ENCODE measurements at places on chromosomes 7 and 10.
A peak's percentile ranks its signal among the peaks of the same experiment; 100 is the strongest.

GRCh38 chr7:91353848-91354247 lies 89.6 kb downstream of the FZD1 start:
- DNase-seq: no peak

- DNase-seq: peak; percentile 25
Measured at GRCh38 chr10:5666008-5666840, at the start of gene ASB13. Gene ASB13, minus strand, starts transcription at chr10:5666595. Its CDS starts 44 bp downstream, at chr10:5666551.

- DNase-seq: no peak
Measured at GRCh38 chr7:99078416-99078815, 65.5 kb downstream of the SMURF1 start.

DNA sequence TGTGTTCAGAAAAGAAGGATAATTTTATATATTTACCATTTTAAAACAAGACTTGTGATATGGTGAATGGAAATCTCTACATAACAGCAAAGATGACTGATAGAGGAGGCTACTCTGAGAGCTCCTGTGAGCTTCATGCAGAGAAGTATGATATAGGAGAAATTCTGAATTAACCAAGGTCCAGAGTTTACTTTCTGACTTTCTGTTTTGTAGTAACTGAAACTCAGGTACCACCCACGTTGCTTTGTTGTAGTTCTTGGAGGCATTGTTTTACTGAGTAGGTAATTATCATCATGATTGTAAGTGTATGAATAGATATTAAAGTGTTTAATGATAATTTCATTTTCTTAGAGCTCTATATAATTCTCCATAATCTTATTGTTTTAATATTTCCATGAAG lies 18.0 kb upstream of the SFR1 start:
- DNase-seq: no peak

GRCh38 chr10:96407560-96408069 lies 48.8 kb upstream of the OPALIN start:
- no peak for DNase-seq

DNA sequence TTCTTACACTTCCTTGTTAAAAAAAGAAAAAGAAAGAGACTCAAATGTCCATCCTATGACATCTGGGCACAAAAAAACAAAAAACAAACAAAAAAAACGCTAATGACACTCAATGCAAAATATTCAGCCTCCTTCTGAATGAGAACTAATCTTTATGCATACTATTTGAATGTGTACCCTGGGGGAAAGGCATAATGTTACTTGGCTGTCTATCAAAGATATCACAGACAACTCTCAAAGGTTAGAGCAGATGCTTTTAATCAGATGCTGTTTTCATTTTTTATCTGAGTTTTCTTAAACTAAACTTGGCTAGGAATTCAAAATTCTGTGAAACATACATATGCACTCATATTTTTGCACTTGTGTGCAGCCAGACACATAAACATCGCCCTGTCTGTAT lies 745.8 kb downstream of the CNTNAP2 start:
- peak; percentile 82 for DNase-seq

- DNase-seq: no peak
Measured at GRCh38 chr10:132111871-132112341, 46.2 kb downstream of the JAKMIP3 start.

DNA sequence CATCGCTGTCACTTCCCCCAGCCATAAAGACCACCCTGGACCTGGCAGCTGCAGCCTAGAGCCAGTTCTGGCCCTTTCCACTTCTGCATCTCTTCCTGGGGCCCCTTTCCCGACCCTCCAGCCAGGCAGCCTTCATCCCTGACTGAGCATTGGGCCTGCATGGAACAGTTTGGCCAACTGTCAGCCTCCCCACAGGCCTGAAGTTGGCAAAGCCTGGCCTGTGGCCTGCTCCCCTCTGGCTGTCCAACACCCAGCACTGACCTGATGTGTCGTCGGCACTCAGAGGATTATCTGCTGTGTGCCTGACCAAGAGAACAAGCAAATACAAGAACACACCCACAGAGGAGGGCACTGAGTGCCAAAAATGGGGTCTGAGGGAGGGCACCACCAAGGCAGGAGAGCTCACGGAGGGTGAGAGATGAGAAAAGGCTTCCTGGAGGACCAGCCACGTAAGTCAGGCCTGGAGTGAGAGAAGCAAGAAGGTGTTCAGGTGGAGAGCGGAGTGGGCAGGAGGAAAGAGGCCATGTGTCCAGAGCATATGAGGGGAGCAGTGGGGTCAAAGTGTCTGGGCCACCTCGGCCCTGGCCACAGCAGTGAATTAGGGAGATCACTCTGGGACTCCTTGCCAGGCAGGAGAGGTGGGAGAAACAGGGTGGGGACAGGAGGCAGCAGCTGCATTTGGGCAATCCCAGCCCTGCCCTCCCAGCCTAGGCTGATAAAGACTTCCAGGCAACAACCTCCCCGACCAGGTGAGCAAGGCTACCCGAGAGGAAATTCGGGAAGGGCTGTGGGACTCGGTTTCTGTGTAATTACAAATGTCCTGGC lies 4.5 kb downstream of the GPRIN2 start:
- DNase-seq: no peak

- DNase-seq: no peak
Measured at GRCh38 chr10:100864036-100864885, 48.5 kb upstream of the SLF2 start.

DNA sequence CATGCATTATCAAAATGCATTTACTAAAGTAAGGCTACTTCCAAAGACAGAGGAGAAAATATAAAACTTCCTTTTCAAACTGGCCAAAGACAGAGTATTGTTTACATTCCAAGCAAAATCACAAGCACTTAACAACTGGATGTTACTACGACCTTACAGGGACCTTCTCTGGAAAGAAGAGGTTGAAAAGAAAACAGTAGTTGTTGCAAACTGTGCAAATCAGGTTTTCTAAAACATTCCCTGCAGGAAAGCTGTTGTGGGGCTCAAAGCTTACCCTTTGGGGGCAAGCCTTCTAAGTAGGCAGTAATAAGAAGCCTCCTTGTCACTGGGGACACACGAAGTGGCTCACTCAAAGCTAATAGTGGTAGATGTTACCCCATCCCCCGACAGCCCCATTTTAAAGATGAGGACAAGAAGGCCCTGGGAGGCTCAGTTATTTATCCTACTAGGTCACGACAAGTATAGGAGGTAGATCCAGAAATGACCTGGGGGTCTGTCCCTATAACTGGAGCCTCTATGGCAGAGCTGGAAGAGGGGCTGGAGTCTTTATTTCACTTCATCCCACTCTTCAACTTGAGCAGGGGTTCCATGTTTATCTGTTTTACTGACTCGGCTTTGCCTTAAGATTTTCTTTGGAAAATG lies 46.6 kb downstream of the ATXN7L1 start:
- DNase-seq: no peak

DNA sequence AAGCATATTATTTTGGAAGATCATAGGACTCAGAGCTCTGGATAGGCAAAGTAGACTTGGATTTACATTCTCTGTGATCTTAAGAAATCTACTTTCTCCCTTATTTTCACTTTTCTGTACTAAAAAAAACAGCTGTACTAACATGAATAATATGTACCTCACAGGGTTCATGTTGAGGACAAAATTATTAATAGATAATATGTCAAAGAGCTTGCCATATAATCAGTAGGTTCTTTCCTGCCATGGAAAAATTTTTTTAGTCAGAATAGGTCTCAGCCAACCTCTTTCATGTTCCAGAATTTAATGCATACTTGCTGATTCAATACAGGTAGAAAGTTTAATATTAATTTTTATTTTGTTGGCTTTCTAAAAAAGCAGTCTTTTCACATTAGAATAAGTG lies 780.3 kb upstream of the C7orf33 start:
- no peak for DNase-seq

DNA sequence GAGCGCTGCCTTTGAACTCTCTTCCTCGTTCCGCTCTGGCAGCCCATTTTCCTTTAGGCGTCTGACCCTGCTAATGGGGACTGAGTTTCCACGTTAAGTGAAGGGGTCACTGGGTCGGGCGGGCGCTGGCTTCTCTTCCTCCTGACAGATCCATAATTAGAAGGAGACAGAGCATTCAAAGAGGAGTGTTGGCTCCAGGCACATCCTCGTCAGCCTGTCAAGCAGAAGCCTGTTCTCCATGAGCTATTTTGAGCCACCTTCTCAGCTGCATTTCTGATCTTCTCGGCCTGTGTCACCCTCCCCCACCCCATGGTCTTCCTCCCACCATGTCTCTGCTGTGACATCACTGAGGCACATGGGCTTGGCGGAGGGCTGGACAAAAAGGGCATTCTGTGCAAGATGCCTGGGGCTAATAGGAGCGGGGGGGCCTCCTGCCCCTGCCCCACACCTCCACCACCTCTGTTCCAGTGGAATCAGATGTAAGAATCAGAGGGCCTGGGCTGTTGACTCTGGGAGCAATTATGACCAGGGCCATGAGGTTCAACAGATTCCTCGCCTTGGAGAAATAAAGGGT lies 248.1 kb downstream of the PLXNA4 start:
- no peak for DNase-seq

GRCh38 chr7:118039963-118040489 lies 143.9 kb upstream of the LSM8 start:
- no peak for DNase-seq

- no peak for DNase-seq
Measured at GRCh38 chr10:97733256-97733655, 3.7 kb upstream of the ZFYVE27 start.

DNA sequence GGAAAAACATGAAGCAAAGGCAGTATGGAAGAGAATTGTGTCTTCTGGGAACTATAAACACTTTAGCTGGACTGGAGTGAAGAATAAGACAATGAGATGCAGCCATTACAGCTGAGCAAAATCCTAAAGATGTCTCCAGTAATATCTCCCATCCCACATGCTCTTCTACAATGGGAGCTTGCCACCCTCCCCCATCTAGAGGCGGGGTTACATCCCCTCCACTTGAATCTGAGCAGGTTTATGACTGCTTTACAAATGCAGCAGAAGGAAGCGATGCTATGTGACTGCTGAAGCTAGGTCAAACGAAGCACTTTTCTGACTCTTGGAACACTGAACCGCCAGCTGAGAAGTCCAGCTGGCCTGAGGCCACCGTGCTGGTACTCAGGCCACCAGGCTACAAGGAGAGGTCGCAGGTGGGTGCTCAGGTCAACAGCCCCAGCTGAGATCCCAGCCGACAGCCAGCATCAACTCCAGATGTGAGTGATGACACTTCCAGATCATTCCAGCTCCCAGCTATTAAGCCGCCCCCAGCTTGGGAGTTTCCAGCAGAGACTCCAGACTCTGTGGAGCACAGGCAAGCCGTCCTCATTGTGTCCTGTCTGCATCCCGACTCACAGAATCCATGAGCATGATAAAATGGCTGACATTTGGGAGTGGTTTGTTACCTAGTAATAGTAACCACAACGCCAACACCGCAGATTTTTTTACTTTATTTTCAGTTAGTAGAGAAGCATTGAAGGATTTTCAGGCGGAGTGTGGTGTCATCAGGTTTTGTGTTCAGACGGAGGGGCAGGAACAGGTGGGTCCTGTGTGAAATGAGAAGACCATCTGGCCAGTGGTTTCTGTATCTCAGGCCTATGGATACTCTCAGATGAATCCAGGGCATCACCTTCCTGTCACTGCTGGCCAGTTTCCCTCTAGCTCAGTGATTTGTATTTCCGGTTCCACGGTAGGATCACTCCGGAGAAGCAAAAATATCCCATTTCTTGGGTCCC lies 89.3 kb downstream of the NPY start:
- no peak for DNase-seq

GRCh38 chr10:77811831-77812430 lies 114.6 kb downstream of the DLG5 start:
- no peak for DNase-seq

DNA sequence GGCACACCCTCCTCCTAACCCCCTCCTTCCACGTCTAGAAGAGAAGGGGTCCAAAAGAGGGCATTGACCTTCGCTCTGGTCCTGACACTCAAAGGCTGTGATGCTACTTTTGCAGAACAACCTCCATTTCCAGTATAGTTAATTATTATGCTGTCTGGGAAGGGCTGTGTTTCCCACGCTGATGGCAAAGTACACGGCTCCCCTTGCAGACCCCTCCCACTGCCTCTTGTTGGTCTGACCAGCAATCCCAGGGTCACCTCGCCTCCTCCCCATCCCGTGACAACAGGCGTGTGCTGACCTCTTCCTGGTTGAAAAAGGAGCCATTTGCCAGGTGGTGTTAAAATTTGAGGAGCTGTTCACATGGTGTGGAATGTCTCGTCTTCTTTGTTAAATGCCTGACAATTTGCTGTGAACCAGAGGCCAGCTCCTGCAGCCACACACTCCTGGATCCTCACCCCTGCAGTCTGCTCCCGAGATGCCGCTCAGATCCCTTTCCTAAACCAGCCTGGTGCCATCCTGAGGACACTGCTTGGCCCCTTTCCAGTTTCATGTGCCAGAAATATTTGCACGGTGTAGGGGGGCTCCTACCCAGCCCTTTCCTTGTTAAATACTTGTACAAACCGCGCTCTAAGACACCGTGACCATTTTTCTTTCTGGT lies 321.7 kb downstream of the WDR37 start:
- DNase-seq: no peak

GRCh38 chr10:58299580-58299979 lies 30.6 kb downstream of the CISD1 start:
- no peak for DNase-seq

DNA sequence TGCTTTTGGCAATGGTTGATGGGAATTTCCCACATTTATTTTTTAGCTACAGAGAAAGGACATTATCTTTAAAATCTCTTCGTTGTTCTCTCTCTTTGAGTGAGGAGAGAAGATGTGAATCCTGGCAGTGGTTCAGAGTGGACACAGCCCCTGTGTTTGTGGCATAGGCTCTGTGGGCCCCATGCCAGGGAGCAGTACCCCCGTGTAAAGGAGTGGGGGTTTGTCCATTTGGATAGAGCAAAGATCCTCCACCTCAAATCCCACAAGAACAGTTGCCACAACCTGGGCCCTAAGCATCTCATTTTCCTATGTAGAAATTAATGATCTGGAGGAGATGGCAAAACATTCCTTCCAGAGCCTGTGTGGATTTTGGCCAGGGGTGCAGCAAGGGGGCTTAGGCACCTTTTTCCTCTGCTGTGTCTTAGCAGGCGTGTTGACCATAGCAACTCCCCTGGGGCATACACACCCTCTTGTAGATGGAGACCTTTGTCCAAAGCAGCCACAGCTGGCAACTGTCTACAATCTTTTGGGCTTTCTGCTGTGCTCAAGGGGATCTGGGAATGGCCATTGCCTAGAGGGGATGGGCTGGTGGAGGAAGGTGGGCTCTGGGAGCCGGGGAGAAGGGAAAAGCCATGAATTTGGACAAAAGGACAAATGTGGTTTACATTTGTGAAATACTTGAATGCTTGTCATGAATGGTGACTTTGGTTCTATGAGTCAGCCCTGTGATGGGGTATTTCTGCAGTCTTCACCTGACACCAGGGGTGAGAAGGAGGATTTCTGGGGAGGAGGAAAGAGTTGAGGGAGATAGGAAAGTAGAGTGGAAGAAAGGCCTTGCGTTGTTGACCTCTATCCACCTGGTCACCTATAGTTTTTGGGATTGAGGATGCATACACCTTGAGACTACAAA lies 92.0 kb downstream of the TCF7L2 start:
- no peak for DNase-seq

All from NCI-H526 treated with DMSO at 0.1 percent for 48 hours (cell line).